ENCODE measurements at places on chromosomes 6 and 20. TPM values are rescaled to one million over a fixed set of nuclear protein-coding genes. Genes with fewer than 3 reads are reported as not detected.

GRCh38 chr6:17250237-17250636 lies 30.9 kb upstream of the RBM24 start:
- H3K4me3 ChIP-seq = no peak overlapping the region
- H3K4me1 ChIP-seq = no peaks in the 10 kb centered on the region
- no peaks in the 10 kb centered on the region for H3K27me3 ChIP-seq
- no peak for DNase-seq

- peaks cover 2% of the 10 kb centered on the region for H3K36me3 ChIP-seq
- no peak overlapping the region for H3K4me3 ChIP-seq
- H3K27me3 ChIP-seq = no peaks in the 10 kb centered on the region
- no peak for DNase-seq
Measured at GRCh38 chr6:167441715-167442206, 116.9 kb downstream of the TTLL2 start.

DNA sequence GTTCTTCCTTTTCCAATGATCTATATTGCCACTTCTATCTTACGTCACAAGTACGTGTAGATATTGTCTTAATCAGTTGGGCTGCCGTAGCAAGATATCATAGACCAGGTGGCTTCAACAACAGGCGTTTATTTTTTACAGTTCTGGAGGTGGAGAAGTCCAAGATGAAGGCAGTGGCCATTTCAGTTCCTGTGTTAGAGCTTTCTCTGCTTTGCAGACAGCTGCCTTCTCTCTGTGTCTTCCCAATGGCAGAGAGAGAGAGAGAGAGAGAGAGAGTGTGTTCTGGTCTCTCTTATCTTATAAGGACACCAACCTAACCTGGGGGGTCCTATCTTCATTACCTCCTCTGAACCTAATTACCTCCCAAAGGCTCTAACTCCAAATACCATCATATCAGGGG lies 8.3 kb downstream of the HSF2 start:
- H3K4me3 ChIP-seq = no peak overlapping the region
- H3K27ac ChIP-seq = no peak overlapping the region
- no peak for DNase-seq
- no peaks in the 10 kb centered on the region for H3K27me3 ChIP-seq

- no peak overlapping the region for H3K27ac ChIP-seq
- peaks cover 75% of the 10 kb centered on the region for H3K27me3 ChIP-seq
- H3K36me3 ChIP-seq = no peaks in the 10 kb centered on the region
Measured at GRCh38 chr6:32840604-32841246, 2.2 kb upstream of the TAP2 start.

GRCh38 chr6:109471105-109471810 lies 11.8 kb downstream of the ZBTB24 start:
- DNase-seq = no peak
- no peak overlapping the region for H3K4me3 ChIP-seq
- peaks cover 49% of the 10 kb centered on the region for H3K36me3 ChIP-seq

- DNase-seq = no peak
- H3K4me1 ChIP-seq = peaks cover 14% of the 10 kb centered on the region
- no peaks in the 10 kb centered on the region for H3K36me3 ChIP-seq
- no peaks in the 10 kb centered on the region for H3K27me3 ChIP-seq
Measured at GRCh38 chr6:75167325-75167724, 38.5 kb downstream of the COL12A1 start.

DNA sequence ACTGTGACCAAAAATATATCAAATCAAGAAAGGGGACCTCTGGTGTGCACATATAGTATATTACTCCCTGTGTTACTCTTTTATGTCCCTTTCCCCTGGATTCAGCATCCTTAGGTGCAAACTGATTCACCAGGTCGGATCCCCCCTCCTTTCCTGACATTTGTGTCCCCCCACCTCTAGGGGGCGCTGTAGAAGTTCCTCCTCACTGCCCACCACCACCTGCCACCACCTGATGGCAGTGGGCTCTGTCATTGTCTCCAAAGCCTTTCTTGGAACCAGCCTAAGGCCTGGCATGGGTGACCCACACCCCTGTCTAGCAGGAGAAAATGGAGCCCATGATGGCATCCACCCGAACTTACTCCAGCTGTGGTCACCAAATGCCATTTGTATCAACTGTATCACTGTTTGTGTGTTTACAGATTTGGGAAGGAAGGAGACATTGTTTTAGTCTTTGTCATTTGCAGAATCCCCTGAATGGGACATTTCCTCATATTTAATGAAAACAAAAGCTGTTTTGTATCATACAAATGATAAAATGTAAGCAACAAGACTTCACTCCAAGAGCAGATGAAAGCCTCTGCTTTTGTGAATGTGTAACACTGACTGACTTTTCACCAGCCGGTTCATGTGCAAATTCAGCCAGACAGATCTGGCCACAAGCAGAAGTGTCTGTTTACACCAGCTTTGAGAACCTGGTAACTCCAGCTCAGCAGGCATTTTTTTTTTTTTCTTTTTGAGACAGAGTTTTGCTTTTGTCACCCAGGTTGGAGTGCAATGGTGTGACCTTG lies 66.2 kb downstream of the ARMC2 start:
- H3K4me3 ChIP-seq = no peak overlapping the region
- H3K36me3 ChIP-seq = no peaks in the 10 kb centered on the region
- H3K4me1 ChIP-seq = no peaks in the 10 kb centered on the region
- DNase-seq = no peak
- peaks cover 70% of the 10 kb centered on the region for H3K27me3 ChIP-seq
- no peak overlapping the region for H3K27ac ChIP-seq

DNA sequence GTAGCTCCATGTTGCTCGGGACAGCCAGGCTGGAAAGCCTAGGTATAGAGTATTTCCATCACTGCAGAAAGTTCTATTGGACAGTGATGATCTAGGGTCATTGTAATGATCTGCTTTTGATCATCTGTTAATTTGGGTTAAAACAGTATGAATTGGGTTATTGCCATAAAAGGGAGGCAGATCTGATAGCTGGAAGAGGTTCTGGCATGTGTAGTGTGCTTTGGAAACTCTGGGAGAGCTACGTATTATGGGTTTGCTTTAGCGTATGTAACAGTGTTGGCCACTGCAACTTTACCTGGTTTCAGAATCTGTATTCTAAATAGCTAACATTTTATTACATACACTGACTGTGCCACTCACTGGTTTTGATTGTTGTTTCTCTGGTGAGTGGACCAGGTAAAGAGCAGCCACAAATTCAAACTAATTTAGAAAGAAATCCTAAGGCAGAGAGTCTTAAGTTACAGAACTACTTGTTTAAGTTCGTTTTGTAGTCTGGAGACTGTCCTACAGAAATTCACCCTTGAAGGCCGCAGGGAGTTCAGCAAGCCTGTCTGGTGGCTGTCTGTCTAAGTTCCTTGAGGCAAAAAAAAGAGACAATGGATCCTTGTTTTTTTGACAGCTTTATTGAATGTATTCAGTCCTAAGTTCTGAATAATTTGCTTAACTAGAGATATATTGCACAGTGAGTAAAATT lies 300.3 kb downstream of the PRL start:
- H3K36me3 ChIP-seq = peaks cover 5% of the 10 kb centered on the region
- peak overlapping the region; percentile 27 for H3K27ac ChIP-seq
- no peaks in the 10 kb centered on the region for H3K27me3 ChIP-seq
- peaks cover 55% of the 10 kb centered on the region for H3K4me1 ChIP-seq
- no peak for DNase-seq

The TRIM31 gene
- not detected for total RNA-seq

The MRAP2 gene
- 1.1 TPM for total RNA-seq

- H3K36me3 ChIP-seq = no peaks in the 10 kb centered on the region
- H3K4me3 ChIP-seq = no peak overlapping the region
- H3K27ac ChIP-seq = no peak overlapping the region
- H3K27me3 ChIP-seq = peaks cover 5% of the 10 kb centered on the region
- DNase-seq = no peak
Measured at GRCh38 chr20:38275815-38276550, 15.4 kb upstream of the KIAA1755 start.

- peaks cover 7% of the 10 kb centered on the region for H3K36me3 ChIP-seq
- H3K4me3 ChIP-seq = no peak overlapping the region
- no peak for DNase-seq
- peak overlapping the region; percentile 91 for H3K27ac ChIP-seq
Measured at GRCh38 chr6:150878347-150879213, 13.1 kb downstream of the MTHFD1L start.

DNA sequence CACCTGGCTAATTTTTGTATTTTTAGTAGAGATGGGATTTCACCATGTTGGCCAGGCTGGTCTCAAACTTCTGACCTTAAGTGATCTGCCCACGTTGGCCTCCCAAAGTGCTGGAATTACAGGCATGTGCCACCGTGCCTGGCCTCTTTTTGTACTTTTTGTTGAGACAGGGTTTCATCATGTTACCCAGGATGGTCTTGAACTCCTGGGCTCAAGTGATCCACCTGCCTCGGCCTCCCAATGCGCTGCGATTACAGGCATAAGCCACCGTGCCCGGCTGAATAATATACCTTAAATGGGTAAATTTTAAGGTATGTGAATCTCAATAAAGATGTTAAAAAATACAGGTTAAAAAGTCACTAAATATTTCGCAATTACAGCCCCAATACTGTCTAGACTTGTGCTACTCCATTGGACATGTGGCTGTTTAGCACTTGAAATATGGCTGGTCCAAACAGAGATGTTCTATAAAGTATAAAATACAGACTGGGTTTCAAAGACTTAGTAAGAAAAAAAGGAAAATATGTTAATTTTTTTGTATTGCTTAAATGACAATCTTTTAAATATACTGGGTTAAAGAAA lies 42.1 kb downstream of the PPP1R3G start:
- H3K27ac ChIP-seq = no peak overlapping the region
- H3K36me3 ChIP-seq = no peaks in the 10 kb centered on the region
- no peak for DNase-seq
- H3K27me3 ChIP-seq = no peaks in the 10 kb centered on the region
- no peak overlapping the region for H3K4me3 ChIP-seq

The CGA gene
- total RNA-seq = 5.5 TPM

The TGM2 gene
- total RNA-seq = 0.72 TPM

DNA sequence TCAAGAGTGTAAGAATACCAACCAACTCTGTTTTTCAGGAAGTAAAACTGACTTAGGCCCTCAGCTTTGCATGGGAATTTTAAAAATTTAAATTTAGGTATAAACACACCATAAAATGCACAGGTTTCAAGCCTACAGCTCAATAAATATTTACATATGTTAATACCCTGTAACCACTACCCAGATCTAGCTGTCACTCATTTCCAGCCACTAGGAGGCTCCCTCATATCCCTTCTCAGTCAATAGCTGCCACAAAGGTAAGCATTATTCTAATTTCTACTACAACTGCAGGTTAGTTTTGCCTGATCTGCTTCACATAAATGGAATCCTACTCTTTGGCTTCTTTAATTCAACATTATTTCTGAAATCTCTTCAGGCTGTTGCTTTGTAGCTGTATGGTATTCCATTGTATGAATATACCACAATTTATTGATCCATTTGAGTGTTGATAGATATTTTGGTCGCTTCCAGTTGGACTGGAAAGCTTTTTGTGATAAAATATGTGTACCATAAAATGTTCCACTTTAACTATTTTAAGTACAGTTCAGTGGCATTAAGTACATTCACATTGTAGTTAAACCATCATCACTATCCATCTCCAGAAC lies 32.5 kb upstream of the MEI4 start:
- DNase-seq = no peak
- H3K36me3 ChIP-seq = no peaks in the 10 kb centered on the region
- H3K4me3 ChIP-seq = no peak overlapping the region
- H3K27ac ChIP-seq = no peak overlapping the region
- H3K4me1 ChIP-seq = peaks cover 21% of the 10 kb centered on the region
- H3K27me3 ChIP-seq = no peaks in the 10 kb centered on the region

The BHLHE23 gene
- total RNA-seq = not detected

- no peaks in the 10 kb centered on the region for H3K4me1 ChIP-seq
- no peak for DNase-seq
- no peak overlapping the region for H3K27ac ChIP-seq
- H3K4me3 ChIP-seq = no peak overlapping the region
- H3K27me3 ChIP-seq = peaks cover 35% of the 10 kb centered on the region
Measured at GRCh38 chr20:57030611-57031600, 235.5 kb downstream of the BMP7 start.

DNA sequence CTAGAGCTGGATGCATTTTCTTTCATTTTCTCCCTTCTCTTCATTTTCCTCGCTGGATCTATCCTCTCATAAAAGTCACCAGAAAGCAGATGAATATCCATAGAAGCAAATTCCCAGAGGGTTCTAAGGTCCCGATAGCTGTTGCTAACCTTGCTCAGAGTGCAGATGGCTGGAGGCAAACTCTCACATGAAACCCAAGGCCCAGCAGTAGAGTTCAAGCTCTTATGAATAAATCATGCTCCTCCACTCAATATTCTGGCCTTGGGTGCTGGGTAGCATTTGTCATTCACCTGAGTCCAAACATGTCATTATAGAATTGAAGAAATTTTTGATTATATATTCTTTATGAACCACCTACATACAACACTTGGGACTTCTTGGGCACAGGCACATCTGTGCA lies 539.7 kb upstream of the MARCKS start:
- no peak overlapping the region for H3K27ac ChIP-seq
- H3K4me1 ChIP-seq = peaks cover 10% of the 10 kb centered on the region
- H3K27me3 ChIP-seq = no peaks in the 10 kb centered on the region
- H3K4me3 ChIP-seq = no peak overlapping the region

DNA sequence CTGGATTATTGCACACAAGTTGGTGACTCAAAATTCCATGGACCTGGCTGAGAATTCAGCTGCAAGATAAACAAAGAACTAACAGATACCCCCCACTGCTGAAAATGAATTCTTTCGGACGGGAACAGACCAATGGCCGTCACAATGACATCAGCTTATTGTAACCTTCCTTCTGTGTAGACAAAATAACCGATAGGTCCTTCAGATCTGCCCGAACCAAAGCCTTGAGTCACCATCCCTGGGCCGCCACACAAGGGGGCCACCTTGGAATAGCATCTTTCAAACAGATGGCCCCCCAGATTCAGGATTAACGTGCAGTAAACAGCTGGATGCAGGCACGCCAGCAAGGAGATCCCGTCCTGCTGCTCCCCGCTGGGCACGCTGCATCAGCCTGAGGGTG lies 214.0 kb upstream of the EXOC2 start:
- no peaks in the 10 kb centered on the region for H3K4me1 ChIP-seq
- no peak overlapping the region for H3K4me3 ChIP-seq
- no peak overlapping the region for H3K27ac ChIP-seq
- peaks cover 20% of the 10 kb centered on the region for H3K27me3 ChIP-seq
- H3K36me3 ChIP-seq = no peaks in the 10 kb centered on the region

DNA sequence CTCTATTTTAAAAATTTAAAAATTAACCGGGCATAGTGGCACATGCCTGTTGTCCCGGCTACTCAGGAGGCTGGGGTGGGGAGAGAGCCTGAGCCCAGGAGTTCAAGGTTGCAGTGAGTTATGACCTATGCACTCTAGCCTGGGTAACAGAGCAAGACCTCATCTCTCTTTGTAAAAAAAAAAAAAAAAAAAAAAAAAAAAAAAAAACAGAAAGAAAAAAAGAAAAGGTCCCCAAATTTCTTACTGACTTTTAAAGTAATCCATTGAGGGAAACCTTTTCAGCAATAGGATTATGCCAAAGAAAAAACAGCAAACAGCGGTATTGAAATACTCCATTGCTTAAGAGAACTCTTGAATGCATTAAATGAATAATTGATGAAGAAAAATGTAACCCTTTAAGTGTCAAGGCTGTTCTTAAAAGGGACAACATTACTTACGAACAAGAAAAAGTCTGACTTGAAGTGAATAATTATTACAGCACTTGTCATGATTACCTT lies 6.0 kb upstream of the DNAAF9 start:
- H3K27ac ChIP-seq = no peak overlapping the region
- H3K27me3 ChIP-seq = no peaks in the 10 kb centered on the region
- H3K4me3 ChIP-seq = no peak overlapping the region
